Activated CD4-positive, alpha-beta T cell treated with anti-CD3 and anti-CD28 coated beads, Interleukin-2, amount 50 U/mL, for 24 hours (primary cell): ENCODE measurements at places on chromosomes 16 and 17.
A peak's percentile ranks its signal among the peaks of the same experiment; 100 is the strongest.

DNA sequence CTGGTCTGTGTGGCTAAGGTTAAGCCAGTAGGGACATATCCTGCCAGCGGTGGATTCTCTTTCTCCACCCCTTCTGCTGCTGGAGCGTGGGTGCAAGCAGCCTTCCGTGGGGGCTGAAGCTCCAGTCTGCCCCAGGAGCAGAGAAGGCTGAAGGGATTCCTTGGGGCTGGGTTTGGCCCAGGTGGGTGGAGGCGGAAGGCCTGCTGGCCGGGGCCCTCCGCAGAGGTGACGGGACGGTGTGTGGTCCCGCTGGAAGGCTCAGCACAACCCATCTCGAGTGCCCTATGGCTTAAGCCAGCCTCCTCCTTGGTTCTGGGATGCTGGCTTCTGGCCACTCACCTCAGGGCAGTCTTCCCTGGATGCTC is 13.1 kb downstream of the TIMM22 start:
- DNase-seq, result no peak

- DNase-seq, result no peak
Measured at GRCh38 chr16:72428681-72429376, 256.9 kb upstream of the PMFBP1 start.

DNA sequence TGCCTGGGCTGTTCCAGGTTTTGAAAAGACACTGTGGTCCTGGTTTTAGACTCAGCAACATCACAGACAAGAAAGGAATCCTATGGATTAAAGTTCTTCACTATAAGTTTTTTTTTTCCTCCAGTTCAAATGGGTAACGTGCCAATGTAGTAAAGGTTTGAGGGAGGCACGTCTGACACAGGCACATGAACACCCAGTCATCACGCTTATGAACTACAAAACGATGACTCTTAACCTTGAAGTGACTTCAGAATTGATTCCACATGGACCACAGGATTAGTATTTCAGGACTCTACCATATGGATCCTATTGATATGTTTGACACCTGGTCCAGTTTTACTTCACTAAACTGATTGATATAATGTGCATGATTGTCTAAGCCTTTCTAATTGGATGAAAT is 2.3 kb downstream of the PRMT7 start:
- DNase-seq, result no peak

DNA sequence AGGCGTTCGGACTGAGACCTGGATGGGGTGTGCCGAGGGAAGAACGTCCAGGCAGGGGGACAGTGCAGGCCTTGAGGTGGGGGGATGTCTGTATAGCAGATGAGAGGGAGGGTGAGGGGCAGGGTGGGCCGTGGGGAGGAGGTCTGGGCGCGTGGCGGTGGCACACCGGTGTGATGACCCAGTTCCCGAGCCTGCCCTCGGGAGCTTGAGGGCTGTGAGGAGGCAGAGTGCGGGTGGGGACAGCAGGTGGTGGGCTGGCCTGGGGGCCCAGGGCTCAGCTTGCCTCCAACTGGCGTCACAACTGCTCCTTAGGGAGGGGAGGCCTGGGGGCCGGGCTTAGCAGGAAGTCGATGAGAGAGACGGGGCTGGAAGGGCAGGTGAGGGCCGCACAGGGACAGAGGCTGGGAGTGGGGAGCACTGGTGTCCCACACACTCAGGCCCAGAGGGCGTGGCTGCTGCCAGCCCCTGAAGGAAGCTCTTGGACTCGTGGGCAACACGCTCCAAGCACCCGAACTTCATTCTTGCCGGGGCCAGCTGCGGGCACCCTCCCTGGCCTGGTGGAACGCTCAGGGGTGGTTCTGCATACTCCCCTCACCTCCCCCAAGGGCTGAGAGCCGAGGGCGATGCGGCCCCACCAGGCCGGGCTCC is 6.5 kb downstream of the CACNA1H start:
- DNase-seq, result no peak

DNA sequence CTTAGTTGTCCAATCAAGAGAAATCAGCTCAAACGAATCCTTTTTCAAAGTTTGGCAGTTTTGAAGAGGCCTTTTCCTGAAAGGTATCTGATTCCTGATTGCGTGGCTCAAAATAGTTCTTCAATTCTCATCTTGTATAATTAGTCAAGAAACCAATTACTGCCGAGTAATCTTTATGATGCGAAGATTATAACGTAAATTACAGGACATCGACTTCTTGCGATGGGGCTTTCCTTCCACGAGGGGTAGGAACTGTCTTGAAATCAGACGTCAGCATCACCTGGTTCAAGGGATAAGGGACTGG is 644 bp upstream of the ARL2BP start:
- DNase-seq, result no peak

GRCh38 chr17:68196394-68197090 is 51.3 kb upstream of the AMZ2 start:
- DNase-seq, result no peak

GRCh38 chr16:15723808-15724207 is 73.8 kb downstream of the NDE1 start:
- no peak for DNase-seq

- no peak for DNase-seq
Measured at GRCh38 chr17:78956254-78956653, 23.5 kb downstream of the LGALS3BP start.

- DNase-seq, result no peak
Measured at GRCh38 chr17:68365469-68365868, 74.2 kb downstream of the ARSG start.

- no peak for DNase-seq
Measured at GRCh38 chr16:17491140-17491662, 20.4 kb upstream of the XYLT1 start.

DNA sequence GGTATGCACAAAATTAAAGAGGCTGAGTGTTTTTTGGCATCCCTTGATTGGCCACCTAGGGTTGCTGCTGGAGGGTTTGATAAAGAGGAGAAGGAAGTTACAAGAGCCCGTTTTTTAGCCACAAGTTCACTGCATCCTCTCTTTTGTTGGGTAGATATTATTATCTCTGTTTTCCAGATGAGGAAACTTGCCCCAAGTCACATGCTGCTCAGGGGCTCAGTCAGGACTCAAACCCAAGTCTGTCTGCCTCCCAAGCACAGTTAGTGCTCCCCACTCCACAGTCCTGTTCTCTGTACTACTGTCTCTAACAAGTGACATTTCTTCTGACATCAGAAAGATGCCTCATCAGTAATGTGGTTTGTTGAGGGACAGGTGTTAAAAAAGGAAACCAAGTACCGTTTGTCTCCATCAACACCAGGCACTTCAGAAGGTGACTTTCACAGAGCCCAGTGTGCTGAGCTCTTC is 1.4 kb downstream of the NT5M start:
- peak; percentile 17 for DNase-seq

- DNase-seq, result peak; percentile 84
Measured at GRCh38 chr17:39636927-39637736, at the start of gene STARD3. STARD3 (plus strand) TSS chr17:39637144; CDS start chr17:39653532, 16,388 bp downstream.

DNA sequence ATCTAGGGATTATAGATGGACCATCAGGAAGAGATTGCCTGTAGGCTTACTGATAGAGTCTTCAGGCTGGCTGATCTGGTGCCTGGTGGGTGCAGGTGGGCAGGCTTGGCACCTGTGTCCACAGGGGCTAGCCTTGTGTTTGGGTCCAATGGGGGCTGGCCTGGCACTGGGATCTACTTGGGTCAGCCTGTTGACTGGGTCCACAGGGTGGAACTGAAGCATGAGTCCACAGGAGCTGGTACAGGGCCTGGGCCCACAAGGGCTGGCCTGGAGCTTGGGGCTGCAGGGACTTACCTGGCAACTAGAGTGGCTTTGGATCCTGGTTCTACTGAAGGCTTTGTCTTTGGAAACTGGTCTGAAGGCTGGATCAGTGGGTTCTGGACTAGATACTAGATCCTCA is 1217.7 kb downstream of the CDH11 start:
- DNase-seq, result no peak

DNA sequence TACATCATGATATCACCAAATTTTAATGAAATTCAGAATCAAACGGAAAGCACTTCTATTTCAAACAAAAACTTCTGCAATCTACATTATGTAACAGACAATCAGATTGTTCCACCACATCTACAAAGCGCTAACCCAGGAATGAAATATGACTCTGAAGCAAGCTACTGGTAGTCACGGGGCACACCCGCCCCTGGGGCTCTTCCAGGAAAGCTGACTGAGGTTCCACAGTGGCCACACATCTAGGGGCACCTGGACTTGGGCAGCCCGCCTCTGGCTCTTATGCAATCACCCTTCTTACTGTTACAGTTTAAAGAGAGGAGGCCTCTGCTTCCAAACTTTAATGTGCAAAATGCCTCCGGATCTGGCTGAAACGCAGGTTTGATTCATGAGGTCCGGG is 27.5 kb downstream of the ZCCHC14 start:
- no peak for DNase-seq

GRCh38 chr16:61862221-61863155 is 173.8 kb downstream of the CDH8 start:
- DNase-seq, result no peak

GRCh38 chr17:4077581-4077980 is 65.2 kb downstream of the ZZEF1 start:
- DNase-seq, result no peak

DNA sequence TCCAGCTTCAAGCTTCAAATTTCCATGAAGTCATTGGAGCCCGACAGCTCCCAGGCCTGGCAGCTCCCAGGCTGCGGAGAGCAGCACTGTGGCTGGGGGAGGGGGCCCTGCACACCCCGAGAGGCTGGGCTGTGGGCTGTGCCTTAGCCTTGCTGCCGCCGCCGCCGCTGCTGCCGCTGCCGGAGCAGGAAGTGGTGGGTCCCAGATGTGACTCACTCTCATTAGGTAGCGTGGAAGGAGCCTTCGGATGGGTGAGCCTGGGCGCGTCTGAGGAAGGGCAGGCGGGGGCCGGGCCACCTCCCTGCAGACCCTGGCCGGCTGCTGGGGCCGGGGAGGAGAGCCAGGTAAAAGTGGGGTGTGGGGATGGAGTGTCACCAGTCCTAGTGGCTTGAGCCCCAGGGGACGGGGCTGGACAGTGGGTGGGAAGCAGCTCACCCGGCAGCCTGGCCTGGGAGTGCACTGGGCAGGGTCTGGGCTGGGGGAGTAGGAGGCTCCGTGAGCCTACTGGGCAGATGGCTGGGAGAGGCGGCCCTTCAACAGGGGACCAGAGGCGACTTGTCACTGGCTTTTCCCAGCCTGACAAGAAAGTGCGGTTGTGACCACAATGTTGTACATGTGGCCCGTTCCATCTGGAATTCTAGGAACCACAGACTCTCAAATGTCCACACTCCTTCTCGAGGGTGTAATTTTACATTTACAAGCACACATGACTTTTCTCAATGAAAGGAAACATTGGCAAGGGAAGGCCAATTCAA is at the start of gene ADCY7:
Gene ADCY7, plus strand, starts transcription at position 215 of the 755 bp plus-strand sequence. CDS start 21,629 bp downstream, outside the sequence.
- peak; percentile 83 for DNase-seq

- no peak for DNase-seq
Measured at GRCh38 chr17:66850692-66851091, 15.8 kb downstream of the CACNG5 start.

GRCh38 chr16:85067024-85067423 is 39.4 kb downstream of the KIAA0513 start:
- no peak for DNase-seq

DNA sequence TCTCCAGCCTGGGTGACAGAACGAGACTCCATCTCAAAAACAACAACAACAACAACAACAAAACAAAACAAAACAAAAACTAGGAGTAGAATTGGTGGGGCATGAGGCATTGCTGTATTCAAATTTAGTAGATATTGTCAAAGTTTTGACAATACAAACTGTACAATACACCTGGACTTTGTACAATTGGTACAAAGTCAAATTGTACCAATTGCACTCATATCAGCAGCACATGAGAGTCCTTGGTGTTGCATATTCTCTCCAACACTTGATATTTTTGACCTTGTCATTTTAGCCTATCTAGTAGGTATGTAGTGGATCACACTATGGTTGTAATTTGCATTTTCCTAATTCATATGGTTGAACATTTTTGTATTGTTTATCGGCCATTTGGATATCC is 14.3 kb upstream of the ATF7IP2 start:
- DNase-seq, result no peak

DNA sequence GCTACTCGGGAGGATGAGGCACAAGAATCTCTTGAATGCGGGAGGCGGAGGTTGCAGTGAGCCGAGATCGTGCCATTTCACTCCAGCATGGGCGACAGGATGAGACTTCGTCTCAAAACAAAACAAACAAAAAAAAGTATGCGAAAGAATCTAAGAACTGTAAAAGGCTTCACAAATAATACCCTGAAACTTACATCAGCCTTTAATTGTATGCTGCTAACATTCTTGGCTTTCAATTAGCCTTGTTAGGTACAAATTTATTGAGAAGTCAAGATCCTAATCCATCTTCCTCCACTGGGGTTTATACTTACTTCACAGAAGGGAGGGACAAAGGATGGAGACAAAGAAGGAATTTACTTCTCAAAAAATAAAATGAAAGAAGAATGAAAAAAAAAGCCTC is 83.3 kb downstream of the SNX11 start:
- no peak for DNase-seq

DNA sequence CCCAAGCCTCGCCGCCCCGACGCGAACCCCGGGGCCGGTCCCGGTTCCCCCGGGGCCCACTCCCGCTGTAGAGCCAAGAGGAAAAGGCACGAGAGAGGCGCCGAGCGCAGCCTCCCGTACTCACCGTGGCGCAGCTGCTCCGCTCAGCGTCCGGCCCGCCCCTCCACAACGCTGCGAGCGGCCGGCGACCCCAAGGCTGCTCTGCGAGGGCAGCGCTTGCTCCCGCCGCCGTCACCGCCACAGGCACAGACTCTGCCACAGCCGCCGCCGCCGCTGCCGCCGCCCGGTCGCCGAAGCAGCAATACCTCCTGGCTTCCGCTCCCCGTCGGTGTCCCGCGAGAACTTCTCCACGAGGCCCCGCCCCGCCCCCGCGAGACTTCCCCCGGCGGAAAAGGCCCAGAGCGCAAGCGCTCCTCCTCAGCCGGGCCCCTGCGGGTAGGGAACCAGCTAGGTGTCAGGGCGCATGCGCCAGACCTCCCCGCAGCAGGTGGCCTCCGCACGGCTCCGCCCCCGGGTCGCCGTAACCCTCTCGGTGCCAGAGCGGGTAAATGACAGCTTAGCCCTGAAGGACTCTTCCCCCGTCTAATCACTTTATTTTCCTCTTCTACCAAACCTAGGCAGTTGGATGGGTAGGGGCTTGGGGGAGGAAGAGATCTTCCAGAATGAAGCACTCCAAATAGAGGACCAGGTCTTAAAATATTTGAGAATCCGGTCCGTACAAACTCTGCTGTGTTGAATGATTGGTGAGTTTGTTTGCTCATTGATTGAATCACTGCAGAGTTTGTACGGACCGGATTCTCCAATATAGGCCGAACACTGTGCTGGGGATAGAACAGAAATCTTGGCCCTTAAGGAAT is at the start of gene GRB2:
Gene GRB2, minus strand, starts transcription at position 314 of the 857 bp plus-strand sequence. CDS start 12,050 bp downstream, outside the sequence.
- DNase-seq, result peak; percentile 99
